Calu3 (cell line): ENCODE measurements at places on chromosomes 3 and 15.

- no peak for DNase-seq
Measured at GRCh38 chr3:195466251-195466650, 23.4 kb upstream of the ACAP2 start.

GRCh38 chr15:37682304-37682703 is 252.1 kb upstream of the TMCO5A start:
- peak; percentile 13 for DNase-seq

GRCh38 chr15:100057281-100057680 is 284.5 kb downstream of the ADAMTS17 start:
- DNase-seq = no peak

GRCh38 chr15:100972975-100973350 is 53.8 kb downstream of the LRRK1 start:
- no peak for DNase-seq

- DNase-seq = peak; percentile 82
Measured at GRCh38 chr15:40044717-40045571, 6.0 kb upstream of the SRP14 start.

GRCh38 chr15:78660584-78660983 is 19.6 kb upstream of the CHRNB4 start:
- no peak for DNase-seq
